ENCODE measurements at places on chromosomes 3 and 15. TPM values are rescaled to one million over a fixed set of nuclear protein-coding genes. Genes with fewer than 3 reads are reported as not detected.

ADGRG7 gene
- not detected for total RNA-seq

LMCD1 gene
- 213 TPM for total RNA-seq

DNA sequence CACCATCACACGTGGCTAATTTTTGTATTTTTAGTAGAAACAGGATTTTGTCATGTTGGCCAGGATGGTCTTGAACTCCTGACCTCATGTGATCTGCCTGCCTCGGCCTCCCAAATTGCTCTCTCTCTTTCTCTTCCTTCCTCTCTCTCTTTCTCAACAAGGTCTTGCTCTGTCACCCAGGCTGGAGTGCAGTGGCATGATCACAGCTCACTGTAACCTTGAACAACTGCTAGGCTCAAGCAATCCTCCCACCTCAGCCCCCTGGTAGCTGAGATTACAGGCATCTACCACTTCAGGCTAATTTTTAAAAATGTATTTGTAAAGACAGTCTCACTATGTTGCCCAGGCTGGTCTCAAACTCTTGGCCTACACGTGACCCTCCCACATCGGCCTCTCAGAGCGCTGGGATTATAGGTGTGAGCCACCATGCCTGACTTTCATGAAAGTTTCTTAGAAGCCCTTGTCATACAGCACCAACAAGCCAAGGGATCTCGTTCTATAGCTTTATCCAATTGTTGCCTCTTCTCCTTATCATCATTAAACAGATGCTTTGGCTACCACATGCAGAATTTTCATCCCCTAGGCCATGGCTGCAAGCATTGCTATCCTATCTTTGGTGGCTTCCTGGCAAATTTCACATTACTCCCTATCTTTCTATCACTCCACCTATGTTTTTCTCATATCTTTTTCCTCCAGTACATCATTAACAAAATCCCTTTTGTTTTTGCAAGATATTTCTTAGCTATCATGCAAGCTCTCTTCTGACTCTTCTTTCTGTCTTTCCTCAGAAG is 5.7 kb downstream of the CCDC32 start:
- DNase-seq = no peak

DNA sequence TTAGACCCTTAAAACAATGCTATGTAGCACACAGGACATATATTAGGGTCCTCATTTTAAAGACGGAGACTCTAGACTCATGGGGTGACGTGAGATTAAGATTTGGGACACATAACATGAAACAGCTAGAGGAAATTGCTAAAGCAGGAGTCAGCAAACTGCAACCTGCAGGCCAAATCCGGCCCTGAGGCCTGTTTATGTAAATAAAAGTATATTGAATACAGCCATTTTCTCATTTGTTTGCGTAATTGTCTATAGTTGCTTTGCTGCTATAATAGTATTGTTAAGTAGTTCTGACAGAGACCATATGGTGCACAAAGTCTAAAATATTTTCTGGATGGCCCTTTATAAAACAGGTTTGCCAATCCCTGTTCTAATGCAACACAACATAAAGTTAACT is 115.5 kb downstream of the TMCO5A start:
- no peak for DNase-seq

DNA sequence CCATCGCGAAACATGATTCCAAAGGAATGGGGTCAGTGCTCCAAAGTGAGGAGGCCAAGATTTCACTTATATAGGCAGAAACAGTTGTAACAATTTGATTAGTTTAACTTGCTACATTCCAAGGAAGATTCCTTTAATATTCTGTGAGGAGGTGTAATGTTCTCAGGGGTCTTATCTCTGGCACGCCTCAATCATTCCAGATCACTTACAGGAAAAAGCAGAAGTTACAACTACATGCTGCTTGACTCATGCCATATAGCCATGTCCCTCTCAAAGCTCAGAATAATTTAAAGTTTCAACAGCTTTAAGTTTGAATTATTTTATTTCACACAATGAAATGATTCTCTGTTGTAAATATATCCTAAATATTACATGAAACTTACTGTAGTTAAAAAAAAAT is 3.5 kb upstream of the FYTTD1 start:
- no peak for DNase-seq

Measured in osteoblast (primary cell).